ENCODE measurements at places on chromosomes 11 and 22.

GRCh38 chr22:41821471-41822316 is 11.2 kb upstream of the SREBF2 start:
- no peak for DNase-seq

- DNase-seq: no peak
Measured at GRCh38 chr22:33220476-33221080, 162.4 kb upstream of the SYN3 start.

GRCh38 chr11:47932544-47932943 is 47.8 kb upstream of the PTPRJ start:
- DNase-seq: no peak

DNA sequence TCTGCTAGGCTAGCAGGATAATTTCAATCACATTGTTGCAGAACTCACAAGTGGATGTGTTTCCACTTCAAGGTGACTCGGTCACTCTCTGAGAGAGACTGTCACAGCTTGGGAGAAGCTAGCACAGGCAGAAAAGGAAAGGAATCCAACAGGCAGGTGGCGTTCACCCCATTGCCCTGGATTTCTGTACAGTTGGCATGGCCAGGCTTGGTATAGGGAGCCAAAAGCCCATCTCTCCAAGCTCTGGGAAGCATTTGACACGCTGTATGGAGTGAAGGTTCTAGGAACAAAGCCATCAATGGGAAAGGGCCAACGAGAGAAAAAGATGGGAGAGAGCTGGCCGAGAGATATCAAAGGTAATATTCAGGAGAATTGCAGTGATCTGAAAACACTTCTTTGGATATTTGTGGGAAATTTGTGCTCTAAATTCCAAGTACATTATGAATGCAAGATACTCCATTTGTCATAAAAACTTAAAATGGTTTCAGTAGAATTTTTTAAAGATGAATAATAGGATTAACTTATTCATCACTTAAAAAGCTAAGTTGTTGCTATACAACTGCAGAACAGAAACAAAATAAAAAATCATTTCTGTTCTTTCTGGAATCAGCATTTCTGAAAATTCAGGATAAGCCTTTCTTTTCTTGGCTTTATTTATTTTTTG is 223.5 kb upstream of the NTM start:
- DNase-seq: no peak

DNA sequence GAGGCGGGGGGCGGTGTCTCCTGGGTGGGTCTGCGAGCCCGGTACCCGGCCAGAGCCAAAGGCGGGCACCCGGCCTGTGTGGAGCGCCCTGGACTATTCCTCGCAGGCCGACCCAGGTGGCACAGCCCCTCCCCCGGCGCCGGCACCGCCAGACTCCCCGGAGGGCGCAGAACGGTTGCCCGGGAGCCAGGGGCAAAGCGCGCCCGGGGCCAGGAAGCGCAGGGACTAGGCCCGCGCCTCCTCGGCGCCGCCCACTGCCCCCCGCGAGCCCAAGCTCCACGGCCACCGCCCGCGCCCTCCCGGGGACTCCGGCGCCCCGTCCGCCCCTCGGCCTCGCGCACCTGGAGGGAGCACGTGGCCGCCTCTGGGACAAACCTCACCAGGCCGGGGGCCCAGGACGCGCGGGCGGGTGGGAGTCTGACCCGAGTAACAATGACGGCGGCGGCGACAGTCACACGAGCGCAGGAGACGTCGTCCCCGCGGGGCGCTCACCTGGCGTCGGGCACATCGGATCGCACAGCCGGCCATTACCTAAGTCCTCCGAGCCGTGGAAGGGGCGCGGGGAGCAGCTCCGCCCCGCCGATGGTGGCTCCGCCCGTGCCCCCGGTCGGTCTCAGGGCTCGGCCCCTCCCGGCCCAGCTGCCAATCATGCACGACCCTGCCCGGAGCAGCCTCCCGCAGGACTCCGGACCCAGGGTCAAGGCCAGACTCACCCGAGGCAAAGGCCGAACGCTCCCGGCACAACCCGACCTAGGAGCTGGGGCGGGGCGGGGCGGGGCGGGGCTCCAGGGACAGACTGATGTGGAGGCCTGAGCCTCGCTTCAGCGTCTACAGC is 7.4 kb downstream of the PLXNB2 start:
- no peak for DNase-seq

DNA sequence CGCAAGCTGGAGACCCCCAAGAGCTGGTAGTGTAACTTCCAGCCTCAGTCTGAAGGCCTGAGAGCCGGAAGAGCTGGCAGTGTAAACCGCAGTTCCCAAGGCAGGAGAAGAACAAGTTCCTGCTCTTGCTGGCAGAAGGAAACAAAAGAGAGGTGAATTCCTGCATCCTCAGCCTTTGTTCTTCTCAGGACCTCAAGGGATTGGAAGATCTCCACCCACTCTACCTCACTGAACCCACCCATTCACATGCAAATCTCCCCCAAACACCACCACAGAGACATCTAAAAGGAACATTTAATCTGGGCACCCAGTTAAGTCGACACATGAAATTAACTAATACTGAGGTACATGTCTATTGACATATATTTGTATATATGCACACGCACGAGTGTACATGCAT is 1310.3 kb downstream of the TBC1D22A start:
- DNase-seq: no peak

DNA sequence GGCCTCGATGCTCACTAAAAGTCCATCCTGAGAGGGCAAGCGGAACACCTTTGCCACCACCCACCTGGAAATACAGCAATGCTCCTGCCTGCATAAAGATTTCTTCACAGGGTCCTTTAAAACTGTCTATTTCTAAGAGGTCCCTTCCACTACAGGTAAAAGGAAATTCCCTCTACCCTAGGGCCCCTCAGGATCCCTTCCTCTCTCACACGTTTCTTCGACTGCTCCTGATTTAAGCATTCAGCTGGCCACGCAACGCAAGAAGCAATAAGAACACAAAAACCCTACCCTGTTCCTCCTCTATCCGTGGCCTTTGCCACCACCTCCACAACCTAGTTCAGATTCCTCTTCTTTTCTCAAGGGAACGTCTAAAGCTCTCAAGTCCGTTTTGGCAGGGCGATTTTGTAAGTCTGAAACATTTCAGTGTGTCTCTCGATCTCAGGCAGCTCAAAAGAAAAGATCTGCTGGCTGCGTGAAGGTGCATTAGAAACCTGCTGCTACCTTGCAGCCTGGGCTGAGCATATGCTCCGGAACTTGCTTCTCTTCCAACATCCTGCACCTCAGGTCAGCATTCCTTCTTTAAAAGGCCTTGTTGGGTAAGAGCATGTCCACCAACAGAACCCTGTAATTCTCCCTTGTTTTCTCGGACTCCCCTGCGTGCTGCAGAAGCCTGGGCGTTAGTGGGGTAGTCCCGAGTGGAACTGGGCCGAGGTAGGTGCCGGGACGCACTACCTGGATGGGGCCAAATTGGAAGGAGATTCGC is 1.6 kb downstream of the LGR4 start:
- DNase-seq: no peak

DNA sequence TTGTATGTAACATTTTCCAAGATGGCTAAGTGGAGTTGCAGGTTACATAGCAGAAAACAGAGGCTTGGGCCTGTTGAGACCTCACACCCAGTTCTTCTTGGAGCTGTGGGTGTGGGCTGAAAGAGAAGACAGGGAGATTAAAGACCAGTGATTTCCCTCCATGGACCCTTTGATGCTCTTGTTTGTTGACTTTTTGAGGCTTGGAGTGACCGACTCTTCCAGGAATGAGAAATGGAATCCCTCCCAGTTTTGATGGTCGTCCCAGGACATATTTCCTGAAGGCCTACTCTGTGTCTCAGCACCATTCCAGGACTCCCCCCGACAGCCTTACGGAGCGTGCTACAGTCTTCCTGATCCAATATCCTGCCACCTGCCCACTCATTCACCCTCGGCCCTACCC is 96.9 kb downstream of the PTPRJ start:
- DNase-seq: no peak

DNA sequence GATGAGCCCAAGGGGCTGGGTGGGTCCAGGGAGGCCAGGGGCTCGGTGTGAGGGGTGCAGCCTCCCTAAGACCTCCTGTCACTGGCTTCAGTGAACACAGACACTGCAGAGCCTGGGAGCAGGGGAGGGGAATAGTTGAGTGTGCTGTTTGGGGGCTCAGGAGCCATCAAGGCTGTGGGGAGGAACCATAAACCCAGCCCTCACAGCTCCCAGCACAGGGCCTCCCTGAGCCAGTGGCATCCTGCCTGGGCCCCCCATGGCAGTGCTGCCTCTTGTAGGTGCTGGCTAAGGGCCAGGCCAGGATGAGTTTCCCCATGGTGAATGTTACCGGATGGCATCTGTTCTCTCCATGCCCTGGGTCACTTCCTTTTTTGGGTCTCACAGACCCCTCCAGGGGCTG is 25.5 kb downstream of the KCNJ5 start:
- DNase-seq: no peak

- no peak for DNase-seq
Measured at GRCh38 chr22:42902875-42903510, 45.9 kb upstream of the ARFGAP3 start.

GRCh38 chr11:2368851-2369180 is 8.3 kb upstream of the CD81 start:
- DNase-seq: no peak

DNA sequence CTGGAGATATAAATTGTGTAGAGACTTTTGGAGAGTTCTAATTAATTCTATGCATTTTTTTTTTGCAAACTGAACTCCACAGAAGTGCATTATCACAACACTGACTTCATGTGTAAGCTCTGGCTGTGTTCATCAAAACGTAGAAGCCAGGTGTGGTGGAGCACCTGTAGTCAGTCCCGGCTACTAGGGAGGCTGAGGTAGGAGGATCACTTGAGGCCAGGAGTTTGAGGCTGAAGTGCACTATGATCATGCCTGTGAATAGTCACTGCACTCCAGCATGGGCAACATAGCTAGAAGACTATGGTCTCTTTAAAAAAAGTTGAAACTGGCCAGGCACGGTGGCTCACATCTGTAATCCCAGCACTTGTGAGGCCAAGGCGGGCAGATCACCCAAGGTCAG is 20.6 kb downstream of the TCF20 start:
- DNase-seq: no peak

DNA sequence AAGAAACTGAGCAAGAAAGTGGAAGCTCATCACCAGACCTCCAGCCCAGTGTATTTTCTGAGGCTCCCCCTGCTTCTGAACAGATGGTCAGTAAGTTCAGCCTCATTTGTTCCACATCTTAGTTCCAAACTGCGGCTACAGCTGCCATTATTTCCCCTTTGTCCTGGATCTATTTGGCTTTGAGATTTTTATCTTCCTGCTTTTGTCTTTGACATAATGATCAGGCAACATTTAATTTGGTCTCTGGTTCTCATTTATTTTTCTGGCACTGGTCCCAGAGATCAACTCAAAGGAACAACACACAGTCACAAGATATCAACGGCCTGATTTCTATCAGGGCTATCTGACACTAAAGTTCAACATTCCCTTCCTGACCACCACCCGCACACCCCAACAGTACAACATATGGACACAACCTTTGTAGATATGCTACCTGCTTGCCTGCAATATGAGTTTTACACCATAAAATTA is 137.5 kb downstream of the FAM76B start:
- no peak for DNase-seq

GRCh38 chr11:43367382-43368178 is 8.9 kb downstream of the TTC17 start:
- no peak for DNase-seq

DNA sequence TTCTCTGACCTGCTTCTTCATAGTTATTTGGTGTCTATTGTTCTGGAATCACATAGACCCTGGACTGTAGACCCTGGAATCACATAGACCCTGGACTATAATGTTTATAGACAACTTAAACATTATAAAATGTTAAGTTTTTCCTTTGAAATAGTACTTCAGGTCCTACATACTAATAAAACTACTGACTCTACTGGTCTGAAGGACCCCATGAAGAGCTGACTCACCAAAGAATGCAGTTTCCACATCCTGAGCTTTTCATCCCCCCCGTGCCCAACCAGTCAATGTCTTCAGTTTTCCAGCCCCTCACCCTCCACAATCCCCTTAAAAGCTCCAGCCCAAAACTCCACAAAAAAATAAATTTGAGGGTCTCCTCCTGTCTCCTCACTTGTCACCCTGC is 6.6 kb upstream of the PLEKHA7 start:
- DNase-seq: no peak

- peak; percentile 96 for DNase-seq
Measured at GRCh38 chr11:67463680-67464410, 5.2 kb downstream of the TMEM134 start.

GRCh38 chr11:6747097-6747668 is 24.6 kb downstream of the OR2AG2 start:
- DNase-seq: no peak

GRCh38 chr22:32806296-32806695 is 4.8 kb downstream of the TIMP3 start:
- no peak for DNase-seq

- DNase-seq: no peak
Measured at GRCh38 chr11:2791139-2791520, 91.3 kb upstream of the KCNQ1OT1 start.

DNA sequence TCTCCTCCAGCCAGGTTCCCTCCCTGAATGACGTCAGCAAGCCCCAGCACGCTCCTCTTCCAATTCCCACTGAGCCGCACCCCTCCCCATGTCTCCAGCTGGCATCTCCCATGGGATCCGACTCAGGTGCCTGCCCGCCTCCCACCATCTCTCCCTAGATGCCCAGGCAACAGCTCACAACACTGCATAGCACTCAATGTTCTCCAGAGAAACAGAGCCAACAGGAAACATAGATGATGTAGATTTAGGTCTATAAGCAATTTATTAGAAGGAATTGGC is 532.3 kb downstream of the BRD1 start:
- no peak for DNase-seq

GRCh38 chr22:27800250-27801201 is 1.0 kb downstream of the MN1 start:
- no peak for DNase-seq

- DNase-seq: no peak
Measured at GRCh38 chr11:15194671-15195415, 80.1 kb downstream of the INSC start.

DNA sequence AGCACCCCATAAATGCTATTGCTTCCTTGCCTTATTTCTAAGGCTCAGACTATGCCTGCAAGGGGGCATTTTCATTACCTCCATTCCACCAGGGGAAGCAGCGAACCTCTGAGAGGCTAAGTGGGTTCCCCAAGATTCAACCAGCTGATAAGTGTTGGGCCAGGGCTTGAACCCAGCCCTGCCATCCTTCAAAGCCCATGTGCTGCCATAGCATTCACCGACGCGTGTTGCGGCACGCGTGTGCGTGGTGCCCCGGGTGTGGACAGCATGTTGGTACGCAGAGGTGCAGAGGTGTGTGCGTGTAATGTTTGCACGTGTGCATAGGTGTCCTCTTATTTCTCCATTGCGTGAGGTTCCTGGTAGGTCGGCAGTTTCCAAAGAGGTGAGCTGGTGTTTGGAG is 66.0 kb upstream of the PPARA start:
- DNase-seq: no peak

GRCh38 chr11:28231475-28231874 is 123.3 kb downstream of the METTL15 start:
- DNase-seq: no peak

Data from H54 (cell line).